ENCODE measurements at places on chromosomes 1 and 21.

DNA sequence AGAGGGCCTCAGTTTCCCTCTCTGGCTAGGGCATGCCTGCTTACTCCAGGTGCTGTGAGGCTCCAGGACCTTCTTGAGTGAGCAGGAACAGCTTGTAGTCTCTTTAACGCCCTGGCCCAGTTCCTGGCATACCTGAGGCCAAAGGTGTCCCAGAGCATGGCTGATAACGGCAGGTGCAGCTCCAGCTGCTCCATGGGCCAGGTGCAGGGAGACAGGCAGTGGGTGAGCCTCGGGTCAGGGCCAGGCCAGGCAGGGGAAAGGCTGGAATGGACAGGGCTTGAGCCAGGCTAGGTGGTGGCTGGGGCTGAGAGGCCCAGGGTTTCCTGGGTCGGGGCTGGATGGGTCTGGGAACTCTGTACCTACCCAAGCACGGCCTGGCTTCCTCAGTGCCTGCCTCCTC, 18.3 kb downstream of the EDN2 start:
- no peak for DNase-seq

- DNase-seq, result no peak
These were observed 14.4 kb downstream of the PHLDA3 start for GRCh38 chr1:201454608-201455007.

DNA sequence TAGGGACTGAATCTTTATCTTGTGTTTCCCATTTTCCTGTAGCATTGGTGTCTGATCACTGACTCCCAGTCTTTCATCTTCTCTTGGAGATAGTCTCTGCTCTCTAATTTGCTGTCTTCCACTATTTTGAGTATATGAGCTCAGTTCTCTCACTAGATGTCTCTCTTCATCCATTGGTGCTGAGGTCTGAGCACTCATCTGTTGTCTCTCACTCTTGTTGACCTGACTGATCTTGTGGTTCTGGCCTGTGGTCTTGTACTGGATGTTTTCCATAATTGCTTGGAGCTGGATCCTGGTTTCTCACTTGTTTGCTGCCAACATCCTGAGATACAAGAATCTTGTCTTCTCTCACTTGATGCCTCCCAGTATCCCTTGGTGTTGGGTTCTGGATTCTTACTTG, 25.1 kb upstream of the S100A11 start:
- DNase-seq, result no peak

- DNase-seq, result no peak
These were observed 7.6 kb upstream of the PLA2G2D start for GRCh38 chr1:20126806-20127440.

DNA sequence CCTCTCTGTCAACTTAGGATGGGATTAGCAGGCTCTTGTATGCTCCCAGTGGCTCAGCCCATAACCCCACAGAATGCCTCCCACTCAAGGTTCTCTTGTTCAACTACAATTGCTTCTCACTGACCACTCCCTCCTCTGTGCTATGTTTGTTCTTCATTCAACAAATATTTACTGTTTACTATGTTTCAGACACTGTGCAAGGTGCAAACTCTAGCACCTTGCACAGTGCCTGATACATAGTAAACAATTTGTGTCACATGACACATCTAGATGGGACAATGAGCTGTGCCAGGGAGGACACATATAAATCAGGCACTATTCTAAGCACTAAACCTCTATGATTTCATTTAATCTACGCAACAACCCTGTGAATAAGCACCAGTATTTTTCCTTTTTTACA, 15.4 kb downstream of the ATP1A2 start:
- DNase-seq, result no peak

Data from GM13977 (cell line).